NCI-H2081 (cell line): ENCODE measurements at places on chromosomes 13 and 19.
A peak's percentile ranks its signal among the peaks of the same experiment; 100 is the strongest.

- peak; percentile 15 for DNase-seq
Observed at GRCh38 chr13:77329911-77330584, 3.2 kb upstream of the MYCBP2 start.

GRCh38 chr19:39430675-39431593 is 4.8 kb downstream of the RPS16 start:
- no peak for DNase-seq

GRCh38 chr13:62057286-62057685 is 641.6 kb upstream of the PCDH20 start:
- DNase-seq = no peak

GRCh38 chr13:98890186-98890585 is 87.7 kb downstream of the DOCK9 start:
- DNase-seq = no peak

DNA sequence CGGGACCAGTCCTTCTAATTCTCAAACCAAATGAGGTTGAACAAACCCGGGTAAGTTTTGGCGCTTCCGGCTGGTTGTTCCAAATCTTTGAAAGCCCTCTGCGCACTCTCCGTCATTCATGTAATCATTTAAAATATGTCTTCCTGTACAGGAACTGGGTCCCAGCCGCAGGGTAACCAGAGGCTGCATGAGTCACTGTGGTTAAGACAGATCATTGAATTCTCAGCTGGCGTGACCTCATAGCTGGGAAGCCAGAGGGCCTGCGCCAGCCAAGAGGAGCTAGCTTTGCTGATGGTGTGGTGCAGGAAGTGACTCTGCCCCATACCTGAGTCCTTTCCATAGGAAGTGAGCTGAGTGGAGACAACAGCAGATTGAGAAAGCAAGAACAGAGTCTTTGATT is 135.2 kb downstream of the TSHZ3 start:
- DNase-seq = no peak

DNA sequence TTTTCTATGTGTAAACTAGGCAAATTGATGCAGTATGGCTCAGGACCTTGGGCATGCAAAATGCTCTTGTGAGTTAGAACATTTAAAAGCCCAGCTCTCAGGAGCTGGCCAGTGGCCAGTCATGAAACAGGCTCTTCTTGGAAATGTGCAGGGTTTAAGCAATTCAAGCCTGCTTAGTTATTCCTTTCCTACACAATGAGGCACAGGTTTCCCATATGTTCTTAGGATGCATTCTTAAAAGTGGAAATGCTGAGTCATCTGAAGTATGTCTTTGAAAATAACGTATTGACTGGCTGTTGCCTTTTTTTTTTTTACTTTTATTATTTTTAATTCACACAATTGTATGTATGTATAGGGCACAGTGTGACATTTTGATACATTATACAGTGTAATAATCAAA is 300.7 kb downstream of the SLC7A1 start:
- no peak for DNase-seq

DNA sequence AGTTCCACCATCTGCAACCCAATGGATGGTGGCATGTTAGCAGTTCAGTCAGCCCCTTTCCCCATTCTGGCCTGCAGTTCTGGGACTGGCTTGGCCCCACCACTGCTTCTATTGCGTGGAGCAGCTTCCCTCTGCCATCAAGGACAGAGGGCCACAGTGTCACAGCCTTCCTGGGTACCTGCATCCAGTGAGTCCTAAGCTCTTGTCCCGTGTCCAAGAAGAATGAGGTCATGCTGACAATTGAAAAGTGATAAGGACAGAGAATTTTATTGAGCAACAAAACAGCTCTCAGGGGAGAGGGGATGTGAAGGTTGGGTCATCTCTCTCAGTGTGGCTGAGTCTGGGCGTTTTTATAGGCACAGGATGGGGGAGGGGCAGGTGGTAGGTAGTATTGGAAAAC is 33.5 kb upstream of the SIN3B start:
- DNase-seq = no peak

DNA sequence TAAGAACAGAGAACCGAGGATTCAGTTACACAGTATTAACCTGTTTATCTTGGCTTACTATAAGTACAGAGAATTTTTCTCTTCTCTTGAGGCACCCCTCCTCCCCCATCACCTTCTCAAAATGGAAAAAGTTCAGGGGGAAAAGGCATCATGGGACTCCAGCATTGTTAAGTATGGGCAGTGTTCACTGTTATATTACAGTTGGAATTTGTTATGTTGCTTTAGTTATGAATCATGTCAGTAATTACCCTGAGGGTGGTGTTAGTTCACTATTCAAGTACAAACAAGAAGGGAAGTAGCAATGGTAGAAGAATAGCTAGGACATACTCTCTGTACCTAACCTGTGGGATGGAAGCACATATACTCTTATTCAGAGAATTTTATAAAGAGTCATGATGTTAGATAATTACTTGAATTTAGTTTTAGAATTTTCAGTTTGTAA is 12.0 kb downstream of the LPAR6 start:
- DNase-seq = no peak

DNA sequence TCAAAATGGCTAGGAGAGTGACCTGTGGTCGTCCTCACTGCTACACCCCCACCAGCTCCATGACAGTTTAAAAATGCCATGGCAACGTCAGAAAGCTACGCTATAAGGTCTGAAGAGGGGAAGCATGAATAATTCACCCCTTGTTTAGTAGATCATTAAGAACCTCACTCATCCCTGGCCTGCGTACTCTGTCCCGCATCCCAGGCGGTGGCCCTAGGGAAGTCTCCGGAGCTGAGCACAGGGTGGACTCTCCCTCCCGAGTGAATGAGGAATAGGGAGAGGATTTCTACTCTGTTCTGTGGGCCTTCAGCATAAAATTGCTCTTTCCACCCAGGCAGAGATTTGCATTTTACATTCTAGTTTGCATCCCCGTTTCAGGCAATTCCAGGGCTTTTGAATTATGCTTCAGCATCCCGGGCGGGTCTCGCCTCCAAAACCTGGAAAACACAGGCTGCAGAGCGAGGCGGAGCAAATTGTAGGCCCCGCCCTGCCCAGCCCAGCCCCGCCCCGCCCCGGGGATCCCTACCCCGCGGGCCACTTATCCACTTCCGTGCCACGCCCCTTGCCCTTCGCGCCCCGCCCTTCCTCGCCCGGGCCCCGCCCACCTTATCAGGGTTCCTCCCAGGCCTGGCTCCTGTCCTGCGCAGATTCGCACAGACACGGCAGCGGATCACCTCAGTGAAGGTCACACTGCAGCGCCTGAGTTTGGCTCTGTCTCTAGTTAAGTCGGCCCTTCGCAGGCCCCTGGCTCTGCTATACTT is 7.5 kb upstream of the ZNF525 start:
- no peak for DNase-seq

DNA sequence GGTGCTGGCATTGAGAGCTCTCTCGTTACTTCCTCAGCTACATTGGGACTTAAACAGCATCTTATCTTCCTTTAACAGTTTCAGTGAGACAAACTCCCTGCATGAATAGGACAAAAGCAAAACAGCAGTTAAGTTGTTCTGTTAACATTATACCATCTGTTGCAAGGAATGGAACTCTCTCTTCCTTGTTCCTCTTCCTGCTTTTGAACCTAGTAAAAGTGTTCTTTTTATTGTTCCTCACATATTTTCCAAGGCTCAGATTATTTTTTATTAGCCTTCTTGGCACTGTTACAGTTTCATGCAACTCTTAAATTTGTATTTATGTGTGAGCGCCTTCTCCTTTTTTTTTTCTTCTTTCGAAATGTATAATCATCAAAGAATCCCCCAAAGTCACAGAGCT is 202.6 kb upstream of the UFM1 start:
- no peak for DNase-seq

DNA sequence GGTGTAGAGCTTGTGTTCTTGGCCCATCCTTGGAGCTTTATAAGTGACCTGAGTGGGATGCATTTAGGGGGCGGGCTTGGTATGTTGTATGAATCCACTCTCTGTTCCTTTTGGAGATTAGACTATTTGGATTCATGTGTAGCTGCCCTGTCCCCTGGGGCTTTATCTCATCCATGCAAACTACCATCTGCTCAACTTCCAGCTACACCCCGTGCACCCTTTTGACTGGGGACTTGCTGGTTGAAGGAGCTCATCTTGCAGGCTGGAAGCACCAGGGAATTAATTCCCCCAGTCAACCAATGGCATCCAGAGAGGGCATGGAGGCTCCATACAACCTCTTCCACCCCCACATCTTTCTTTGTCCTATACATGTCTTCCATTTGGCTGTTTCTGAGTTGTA is 6.1 kb downstream of the CLEC4M start:
- no peak for DNase-seq

DNA sequence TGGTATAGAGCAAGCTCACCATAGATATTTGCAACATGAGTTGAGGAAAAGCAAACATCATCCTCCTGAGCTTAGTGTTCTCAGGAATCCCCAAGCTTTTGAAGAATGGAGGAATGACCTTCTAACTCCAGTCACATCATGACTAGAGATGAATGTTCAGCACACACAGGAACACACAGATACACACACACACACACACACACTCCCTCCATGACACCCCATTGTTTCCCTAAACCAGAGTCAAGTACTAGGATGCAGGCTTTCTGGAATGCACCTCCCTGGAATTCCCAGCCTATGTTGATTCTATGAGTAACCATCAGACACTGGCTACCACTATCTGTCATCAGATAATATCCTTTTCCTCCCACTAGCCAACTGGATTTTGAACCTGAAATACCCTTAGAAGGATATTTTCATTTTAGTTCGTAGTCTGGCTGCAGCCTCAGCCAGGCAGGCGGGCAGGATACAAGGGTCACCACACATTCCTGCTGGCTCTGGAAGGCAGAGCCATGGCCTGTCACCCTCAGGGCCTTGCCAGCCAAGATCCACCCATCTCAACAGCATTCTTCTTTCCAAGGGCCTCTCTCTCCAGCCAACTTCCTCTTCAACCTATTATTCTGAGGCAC is 162.4 kb downstream of the FOXO1 start:
- no peak for DNase-seq

DNA sequence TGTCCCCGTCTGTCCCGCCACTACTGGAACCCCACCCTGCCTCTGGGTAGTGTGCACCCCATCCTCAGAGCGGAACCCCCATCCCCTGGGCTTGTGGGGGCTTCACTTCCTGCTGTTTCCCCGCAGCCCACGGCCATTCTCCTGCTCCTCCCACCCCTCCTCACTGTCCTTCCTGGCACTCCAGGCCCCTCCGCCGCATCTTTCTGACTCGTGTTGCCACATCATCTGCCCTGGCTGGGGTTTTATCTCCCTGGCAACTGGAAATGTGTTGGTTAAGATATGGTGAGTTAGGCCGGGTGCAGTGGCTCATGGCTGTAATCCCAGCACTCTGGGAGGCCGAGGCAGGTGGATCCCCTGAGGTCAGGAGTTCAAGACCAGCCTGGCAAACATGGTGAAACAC is 37.3 kb downstream of the KDM4B start:
- no peak for DNase-seq

DNA sequence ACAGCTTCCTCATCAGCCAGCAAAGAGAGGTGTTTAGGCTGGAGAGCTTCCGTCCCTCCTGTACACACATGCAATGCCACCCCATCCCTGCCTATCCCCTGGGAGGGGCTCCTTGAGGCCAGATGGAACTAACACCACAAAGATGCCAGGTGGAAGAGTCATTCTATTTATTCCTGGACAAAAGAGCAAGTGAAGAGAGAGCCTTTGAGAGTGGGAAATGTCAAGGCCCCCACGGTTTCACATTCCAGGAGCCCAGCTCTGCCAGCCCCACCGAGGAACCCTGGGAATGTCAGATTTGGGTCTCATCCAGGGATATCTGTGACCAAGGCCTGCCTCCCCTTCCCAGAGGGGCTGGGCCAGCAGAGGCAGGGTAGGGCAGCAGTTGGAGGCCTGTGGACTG is 30.8 kb upstream of the IGFL1 start:
- DNase-seq = no peak

DNA sequence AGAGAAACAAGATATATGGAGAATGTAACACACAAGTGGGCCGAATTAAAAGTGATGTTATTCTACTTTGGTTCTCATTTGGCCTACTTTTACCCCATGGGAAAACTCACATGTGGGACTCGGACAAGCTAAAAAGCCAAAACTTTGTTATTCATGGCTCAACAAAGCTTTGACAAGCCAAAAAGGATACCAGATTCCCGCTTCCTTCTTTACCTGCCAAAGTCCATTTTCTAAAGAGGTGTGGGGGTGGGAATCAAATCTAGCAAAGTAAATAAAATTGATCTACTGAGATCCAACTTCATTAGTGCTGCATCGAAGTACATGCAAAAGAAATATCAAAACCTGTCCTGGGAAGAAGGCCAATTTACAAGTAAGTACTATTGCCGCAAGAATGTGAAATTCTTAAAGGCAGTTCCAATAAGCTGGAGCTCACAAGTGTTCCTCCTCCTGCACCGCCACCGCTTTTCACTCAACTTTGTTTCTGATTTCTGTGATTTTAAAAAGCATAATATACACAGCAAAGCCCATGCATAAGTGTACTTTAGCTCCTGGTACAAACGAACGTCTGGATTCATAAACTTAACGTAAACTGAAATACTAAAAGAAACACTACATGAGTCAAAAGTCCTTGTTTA is 1.1 kb downstream of the LNX2 start:
- no peak for DNase-seq

DNA sequence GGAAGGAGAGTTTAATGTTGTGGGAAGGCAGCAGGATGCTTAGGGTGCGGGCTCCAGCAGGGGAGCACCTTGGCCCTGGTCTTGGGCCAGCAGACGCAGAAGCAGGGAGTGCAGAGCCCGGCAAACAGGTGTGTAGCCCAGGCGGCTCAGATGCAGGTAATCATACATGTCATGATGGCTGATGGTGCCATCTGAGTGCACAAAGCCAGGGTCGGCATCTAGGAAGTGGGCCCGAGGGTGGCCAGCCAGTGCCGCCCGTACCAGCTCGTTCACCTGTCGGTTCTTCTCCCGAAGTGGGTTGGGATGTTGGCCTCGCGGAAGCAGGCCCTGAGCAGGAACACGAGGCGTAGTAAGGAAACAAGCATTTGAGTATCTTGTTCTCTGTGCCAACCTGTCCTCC is 4.9 kb upstream of the PRR19 start:
- DNase-seq = no peak

DNA sequence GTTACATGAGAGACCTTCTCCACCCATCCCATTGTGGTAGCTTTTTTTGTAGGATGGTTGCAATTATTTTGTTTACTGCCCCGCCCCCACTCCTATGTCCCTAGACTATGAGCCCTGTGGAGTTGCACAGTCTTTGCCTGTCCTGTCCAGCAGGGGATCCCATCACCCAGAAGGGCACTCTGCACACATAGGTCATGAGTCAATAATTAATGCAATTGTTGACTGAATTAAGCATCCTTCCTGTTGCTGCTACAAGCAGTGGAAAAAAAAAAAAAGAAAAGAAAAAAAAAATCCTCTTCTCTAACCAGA is 14.2 kb downstream of the C19orf81 start:
- no peak for DNase-seq

DNA sequence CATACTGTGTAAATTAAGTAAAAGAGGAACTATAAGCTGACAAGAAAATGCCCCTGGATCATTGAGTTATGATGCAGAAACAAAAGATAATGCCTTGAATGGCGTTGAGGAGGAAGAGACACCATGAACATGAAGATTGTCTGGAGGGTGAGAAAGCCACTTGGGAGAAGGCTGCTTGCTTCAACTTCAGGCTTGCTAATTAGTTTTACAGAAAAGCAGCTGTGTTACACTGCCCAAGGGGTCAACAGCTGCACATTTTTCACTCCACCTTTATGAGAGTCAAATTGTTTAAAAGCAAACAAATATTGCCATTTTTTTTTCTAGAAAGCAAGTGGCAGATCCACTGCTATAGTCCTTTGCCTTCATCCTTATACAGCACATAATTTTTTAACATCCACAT is 35.5 kb upstream of the KLF12 start:
- DNase-seq = no peak
